ACHN (cell line): ENCODE measurements at places on chromosomes 4 and X.

DNA sequence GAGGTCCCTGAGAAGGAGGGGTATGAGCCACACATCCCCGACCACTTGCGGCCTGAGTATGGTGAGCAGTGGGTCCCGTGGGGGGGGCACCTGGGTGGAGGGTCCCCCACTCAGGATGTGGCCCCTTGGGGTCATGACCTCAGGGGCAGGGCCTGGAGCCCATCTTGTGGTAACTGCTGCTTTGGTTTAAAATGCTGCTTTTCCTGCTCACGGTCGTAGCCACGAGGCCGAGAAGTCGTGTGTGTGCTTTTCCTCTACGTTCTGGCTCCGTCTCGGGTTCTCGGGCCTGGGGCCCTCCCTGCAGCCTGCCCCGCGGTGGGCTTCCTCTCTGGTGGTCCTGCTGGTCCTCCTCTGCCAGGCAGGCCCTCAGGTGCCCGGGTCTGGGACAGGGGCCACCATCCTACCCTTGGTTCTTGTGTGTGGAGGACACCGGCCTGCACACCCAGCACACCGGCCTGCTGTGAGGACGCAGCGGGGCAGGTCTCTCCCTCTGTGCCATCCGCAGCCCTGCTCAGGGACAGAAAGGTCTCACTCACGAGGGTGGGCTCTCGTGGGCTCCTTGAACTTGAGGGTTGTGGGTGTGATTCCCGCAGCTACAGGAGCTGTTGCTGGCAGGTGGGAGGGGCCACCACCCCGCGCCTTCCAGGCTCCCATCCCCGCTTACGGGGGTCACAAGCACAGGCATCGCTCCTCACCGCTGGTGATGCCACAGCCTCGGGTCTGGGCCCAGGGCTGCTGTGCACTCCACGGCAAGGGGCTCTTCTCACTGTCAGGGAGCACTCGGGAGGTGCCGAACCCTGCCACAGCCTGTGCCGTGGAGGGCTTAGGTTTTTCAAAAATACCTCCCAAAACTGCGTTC lies 19.6 kb downstream of the UVSSA start:
- no peak for DNase-seq

- DNase-seq = no peak
Observed at GRCh38 chr4:134754301-134755019, 552.9 kb upstream of the PABPC4L start.

- DNase-seq = no peak
Observed at GRCh38 chr4:59689149-59689548, 1511.0 kb upstream of the ADGRL3 start.

DNA sequence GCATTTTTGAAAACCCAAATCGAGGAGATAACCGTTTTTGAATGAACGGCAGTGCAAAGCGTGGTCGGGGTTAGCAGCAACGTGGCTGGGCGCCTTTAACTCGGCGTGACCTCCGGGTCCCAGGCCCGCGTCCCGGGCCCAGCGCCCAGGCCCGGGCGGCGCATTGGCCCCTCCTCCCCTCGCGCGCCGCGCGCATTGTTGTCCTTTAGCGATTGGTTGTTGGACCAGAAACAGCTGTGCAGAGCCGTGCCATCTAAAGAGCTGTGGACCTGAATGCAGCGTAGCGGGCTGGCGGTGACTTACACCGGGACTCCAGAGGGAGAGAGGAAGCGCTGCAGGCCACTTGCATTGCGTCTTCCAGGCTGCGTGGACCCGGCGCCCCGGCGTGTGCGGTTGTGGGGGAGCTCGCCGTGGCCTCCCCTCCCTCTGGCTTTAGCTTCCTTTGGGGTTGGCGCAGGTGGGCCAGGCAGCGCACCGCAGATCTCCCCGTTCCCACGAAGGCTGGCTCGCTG lies at the start of gene STOX2:
Gene STOX2, plus strand, starts transcription at position 227 of the 512 bp plus-strand sequence. CDS start 1,484 bp downstream, outside the sequence.
- peak; percentile 33 for DNase-seq

GRCh38 chr4:124206779-124207605 lies 505.5 kb downstream of the ANKRD50 start:
- DNase-seq = no peak

- no peak for DNase-seq
Observed at GRCh38 chrX:70171624-70172023, 5.7 kb upstream of the DGAT2L6 start.

DNA sequence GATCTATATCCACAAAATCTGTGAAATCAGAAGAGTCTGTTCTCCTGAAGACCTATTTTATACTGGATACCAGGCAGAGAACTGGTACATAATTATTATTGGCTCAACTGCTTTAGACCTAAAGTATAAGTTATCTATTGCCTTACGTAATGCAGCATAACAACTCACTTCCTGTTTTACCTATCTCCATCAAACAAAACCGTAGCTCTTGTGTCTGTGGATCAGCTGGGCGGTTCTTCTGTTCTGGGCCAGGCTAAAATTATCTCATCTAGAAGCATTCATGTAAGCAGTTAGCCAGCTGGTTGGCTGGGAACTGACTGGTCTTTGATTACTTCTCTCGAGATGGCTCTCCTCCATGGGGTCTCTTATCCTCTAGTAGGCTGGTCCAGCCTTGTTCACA lies 57.8 kb downstream of the PPP1R2C start:
- no peak for DNase-seq

DNA sequence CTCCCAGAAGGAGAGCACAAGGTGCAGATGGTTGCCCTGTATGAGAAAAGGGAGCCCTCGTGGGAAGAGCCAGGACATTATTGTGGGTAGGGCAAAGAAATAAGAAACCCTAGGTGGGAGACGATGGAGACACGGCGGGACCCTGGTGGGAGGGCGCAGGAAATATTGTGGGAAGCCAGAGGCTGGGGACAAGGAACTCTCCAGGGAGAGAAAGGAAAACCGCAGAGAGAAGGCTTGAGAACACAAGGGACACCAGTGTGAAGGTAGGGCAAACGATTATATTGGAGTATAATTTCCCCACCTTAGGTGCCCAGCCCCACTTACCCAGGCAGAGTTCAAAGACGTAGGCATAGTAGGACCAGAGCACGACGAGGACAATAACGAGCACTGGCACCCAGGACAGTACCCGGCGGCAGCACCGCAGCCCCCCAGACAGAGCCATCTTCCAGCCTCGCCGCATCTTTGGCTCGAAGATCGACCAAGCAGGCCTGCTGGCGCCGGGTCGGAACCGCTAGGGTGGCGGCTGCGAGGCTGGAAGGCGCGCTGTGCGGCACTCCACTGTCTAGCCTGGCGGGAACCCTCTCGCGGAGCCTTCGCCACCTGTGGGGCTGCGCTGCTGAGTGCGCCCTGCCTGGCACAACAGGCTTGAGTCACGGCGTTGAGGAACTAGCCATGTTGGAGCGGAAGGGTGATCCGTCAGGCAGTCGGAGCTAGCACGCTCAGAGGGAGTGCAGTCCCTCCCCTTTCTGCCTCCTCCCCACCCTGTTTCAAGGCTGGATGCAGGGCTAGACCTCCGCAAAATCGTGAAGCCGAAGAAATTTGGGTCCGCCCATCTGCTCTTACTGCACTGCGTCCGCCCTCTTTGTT lies at the start of gene ZDHHC15:
Gene ZDHHC15, minus strand, starts transcription at position 473 of the 867 bp plus-strand sequence. Its CDS starts 13 bp downstream, at position 460.
- DNase-seq = peak; percentile 74

DNA sequence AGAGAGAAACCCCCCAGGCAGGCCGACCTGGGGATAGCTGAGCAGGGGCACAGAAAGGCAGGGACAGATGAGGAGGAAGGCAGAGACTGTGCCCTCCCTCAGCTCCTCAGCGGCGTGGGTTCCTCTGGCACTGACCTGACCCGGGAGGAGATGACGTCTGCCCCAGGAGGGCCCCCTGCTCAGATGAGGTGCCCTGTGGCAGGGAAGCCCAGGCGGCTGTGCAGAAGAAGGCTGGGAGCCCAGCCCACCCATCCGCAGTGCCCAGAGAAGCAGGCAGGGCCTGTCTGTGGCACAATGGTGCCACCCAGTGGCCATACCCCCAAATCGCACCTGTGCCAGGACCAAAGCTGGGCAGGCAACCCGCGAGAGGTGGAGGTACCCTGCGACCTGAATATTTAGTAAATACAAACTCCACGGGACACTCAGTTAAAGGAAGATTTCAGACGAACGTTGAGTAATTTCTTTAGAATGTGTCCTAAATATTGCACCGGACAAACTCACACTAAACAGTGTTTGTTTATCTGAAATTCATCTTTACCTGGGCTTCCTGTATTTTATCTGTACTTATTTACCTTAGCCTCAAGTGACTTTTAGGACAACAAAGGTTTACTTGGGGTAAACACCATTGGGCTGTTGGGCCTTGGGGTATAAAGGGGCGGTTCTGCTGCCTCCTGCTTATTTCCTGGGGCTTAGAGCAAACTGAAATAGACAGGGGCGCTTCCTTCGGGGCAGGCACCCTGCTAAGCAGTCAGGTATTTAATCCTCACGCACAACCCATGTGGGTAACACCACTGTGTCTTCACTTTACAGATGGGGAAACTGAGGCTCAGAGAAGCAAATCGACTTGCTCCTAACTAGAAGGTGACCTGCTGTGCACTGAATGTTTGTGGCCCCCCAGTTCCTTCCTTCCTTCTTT lies 46.5 kb upstream of the HMX1 start:
- DNase-seq = peak; percentile 43

GRCh38 chrX:135015523-135016245 lies 6.7 kb downstream of the RTL8B start:
- DNase-seq = no peak

GRCh38 chr4:2177443-2178093 lies 64.4 kb downstream of the HAUS3 start:
- no peak for DNase-seq

DNA sequence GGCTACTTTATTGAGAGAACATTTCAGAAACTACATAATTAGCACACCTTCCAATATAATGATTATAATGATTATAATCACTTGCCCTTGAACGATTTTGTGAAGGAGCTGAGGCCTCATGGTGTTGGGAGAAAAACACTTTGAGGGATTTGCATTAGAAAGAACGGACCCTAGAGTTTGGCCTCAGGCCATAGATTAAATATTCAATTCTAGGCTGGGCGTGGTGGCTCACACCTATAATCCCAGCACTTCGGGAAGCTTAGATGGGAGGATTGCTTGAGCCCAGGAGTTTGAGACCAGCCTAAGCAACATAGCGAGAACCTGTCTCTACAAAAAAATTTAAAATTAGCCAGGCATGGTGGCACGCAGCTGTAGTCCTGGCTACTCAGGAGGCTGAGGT lies 12.9 kb upstream of the PRKG2 start:
- no peak for DNase-seq
